ENCODE measurements at places on chromosomes 5 and 9.
A peak's percentile ranks its signal among the peaks of the same experiment; 100 is the strongest.

GRCh38 chr9:136803551-136804508 is 3.9 kb upstream of the RABL6 start:
- DNase-seq: no peak

- no peak for DNase-seq
Observed at GRCh38 chr9:81456431-81457006, 232.8 kb downstream of the TLE1 start.

GRCh38 chr9:84397151-84397728 is 56.7 kb upstream of the SLC28A3 start:
- peak; percentile 39 for DNase-seq

- no peak for DNase-seq
Observed at GRCh38 chr9:113796646-113797426, 79.3 kb upstream of the ZNF618 start.

DNA sequence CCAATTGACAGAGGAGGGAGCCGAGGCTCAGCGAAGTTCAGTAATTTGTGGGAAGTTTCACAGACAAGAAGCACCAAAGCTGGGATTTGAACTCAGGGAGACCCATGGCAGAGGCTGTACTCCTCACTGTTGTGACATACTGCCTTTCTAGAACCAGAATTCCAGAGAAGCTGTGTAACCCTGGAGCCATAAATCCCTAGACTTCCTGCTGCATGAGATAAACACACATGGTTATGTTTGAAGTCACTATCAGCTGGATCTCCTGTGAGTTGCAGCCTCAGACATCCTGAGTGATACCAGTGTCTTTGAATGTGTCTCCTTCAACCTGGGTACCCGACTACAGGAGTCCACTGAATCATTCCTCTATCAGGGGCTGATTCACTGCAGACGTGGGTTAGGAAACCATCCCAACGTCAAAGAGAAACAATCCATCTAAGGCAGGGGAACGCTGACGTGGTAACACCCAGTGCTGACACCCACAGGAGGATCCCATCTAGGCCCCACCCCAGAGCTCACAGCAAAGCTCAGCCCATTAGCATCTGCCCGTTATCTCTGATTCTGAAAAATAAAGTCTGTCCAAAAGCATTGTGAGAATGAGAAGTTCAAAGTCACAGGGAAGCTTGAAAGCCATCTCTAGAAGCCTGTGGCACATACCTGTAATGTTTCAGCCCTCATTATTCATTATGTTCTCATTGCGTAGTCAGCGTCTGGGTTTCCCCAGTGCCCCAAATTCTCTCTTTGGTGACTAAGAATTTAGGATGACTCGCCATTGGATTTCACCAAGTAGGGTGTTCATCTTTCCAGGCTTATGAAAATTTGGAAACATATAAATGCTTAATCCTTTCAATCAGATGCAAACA is 36.3 kb upstream of the BASP1 start:
- no peak for DNase-seq

DNA sequence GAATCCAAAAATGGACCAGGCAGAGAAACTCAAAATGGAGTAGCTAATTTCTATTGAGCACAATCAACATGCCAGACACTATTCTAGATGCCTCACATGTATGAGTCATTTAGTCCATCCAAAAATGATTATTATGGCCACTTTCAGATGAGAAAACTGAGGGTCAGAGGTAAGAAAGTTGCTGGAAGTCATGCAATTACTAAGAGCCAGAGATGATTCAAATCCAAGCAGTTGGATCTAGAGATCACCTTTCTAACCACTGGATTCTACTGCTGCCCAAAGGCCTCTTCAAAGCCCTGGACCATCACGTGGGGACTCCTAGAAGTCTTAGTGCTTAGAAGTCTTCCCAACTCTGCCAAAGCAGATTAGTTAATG is 51.8 kb upstream of the HMHB1 start:
- DNase-seq: no peak

DNA sequence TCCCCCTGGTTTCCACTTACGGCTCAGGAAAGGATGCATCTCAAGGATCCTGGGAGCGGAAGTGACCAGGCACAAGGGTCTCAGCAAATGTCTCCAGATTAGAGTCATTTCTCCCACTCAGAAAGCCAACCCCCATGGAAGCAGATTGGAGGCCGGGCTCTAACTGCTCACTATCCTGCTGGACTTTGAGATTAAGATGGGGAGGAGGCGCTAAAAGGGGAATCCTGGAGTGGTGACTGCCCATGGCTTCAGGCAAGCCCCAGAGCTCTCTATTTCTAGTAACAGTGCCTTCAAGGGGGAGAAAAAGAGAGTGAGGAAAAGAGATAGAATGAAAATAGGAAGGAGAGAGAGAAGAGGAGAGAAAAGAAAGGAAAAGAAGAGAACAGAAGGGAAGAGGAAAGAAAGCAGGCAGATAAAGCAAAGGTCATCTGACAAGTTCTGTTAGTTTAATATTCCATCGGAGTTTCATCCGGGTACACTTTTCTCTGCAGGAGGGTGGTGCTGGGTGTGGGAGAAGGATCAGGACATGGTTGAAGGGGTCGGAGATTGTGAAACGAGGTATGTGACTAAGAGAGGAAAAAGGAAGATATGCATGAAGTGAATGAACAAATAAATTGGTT is at the start of gene AGXT2:
Gene AGXT2 (minus strand): TSS at position 165 of the 620 bp plus-strand sequence. CDS start 57 bp downstream, at position 108.
- DNase-seq: no peak

GRCh38 chr5:158560170-158560569 is 539.5 kb downstream of the EBF1 start:
- no peak for DNase-seq

- no peak for DNase-seq
Observed at GRCh38 chr5:150542933-150543445, 35.1 kb downstream of the NDST1 start.

- DNase-seq: no peak
Observed at GRCh38 chr5:178186427-178186826, 744 bp downstream of the GMCL2 start.

GRCh38 chr5:158563760-158564390 is 535.8 kb downstream of the EBF1 start:
- no peak for DNase-seq

DNA sequence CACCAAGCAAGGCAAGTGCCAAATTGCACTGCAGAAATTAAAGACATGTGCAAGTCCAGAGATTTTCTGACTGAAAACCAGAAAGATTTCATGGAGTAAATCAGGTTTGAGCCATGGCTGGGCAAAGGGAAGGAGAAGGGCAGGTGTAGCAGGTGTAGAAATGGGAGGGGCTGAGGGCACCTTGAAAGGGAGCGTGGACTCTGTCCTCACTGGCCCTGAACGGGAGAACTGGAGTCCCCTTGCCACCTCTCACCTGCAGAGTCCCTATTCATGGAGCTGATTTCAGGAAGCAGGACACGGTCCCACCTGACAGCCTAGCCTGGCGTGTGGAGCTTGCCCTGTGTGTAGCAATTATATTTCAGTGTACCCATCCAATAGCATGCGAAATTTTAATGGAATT is 46.3 kb downstream of the UBE2QL1 start:
- no peak for DNase-seq

DNA sequence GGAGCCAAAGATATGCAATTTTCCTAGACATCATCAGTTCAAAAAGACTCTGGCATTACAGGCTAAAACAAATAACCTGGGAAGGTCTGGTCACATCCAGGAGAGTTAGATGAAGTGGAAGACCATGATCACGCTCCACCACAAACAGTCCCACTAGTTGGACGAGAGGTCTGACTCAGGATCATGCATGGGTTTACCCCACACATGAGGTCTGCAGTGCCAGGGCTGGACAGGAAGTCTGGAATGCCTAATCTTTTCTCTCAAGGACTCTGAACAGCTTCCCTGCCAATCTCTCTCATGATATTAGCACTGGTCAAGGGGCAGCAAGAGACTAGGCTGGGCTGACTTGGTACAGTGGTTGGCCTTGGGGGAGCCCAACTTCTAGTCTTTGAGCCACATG is 7.1 kb downstream of the PRUNE2 start:
- DNase-seq: no peak

GRCh38 chr5:135047347-135047695 is 13.3 kb upstream of the PITX1 start:
- DNase-seq: no peak

DNA sequence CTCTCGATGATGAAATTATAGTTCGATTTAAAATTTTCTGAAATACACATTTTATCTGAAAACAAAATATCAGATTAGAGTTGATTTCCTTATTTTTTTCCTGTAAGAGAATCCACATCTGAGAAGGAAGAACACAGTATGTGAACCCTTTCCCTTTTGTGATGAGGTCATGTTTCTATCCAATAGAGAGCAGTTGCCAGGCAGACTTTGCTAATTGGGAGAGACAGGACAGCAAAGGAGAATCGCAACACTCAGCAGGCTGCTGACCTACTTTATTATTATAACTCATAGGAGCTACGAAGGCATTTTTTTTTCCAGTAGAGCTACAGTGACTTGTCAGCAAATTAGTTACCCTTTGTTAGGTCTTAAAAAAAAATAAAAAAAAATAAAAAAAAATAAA is 242.1 kb downstream of the HCN1 start:
- DNase-seq: no peak
